Thoracic aorta (tissue), 2 donors: ENCODE measurements at places on chromosomes 3 and 15. TPM values are rescaled to one million over a fixed set of nuclear protein-coding genes. Genes with fewer than 3 reads are reported as not detected.

Gene B3GALNT1
- total RNA-seq = 16.4 TPM

- H3K27ac ChIP-seq = no peak overlapping the region
- no peaks in the 10 kb centered on the region for H3K4me1 ChIP-seq
- H3K27me3 ChIP-seq = no peaks in the 10 kb centered on the region
- no peak overlapping the region for H3K4me3 ChIP-seq
- DNase-seq = no peak
- H3K36me3 ChIP-seq = no peaks in the 10 kb centered on the region
Measured at GRCh38 chr15:83129791-83130190, 22.3 kb downstream of the TM6SF1 start.

DNA sequence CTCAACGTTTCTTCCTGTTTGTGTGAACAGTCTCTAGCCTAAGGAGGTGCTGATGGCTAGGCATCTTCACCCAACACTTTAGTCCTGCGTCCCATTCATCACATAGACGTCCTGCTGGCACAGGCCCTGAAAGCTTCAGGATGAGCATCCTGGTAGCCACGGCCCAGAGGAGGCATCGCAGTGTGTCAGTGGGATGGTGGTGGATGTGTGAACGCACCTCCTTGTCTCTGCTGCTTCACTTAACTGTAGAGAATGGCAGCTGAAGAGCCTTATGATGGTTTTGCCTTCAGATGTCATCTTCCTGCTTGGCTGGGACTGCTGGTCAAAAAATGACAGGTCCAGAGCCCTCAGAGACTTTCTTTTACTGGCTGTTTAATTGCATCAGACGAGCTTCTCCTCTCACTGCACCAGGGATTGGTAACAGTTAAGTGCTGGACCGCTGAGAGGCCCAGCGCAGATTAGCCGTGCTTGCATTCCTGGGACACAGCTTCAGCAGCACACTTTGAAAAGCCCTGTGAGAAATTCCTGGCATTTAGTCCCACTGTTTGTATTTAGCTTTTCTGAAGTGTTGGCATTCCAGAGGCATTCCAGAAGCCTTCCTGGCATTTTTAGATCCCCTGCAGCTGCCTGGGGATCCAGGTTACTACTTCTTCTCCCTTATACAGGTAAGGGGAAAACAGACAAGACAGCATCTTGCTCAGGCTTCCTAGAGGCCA, 132.4 kb upstream of the PLXNA1 start:
- no peak overlapping the region for H3K27ac ChIP-seq
- no peak overlapping the region for H3K4me3 ChIP-seq
- H3K27me3 ChIP-seq = no peaks in the 10 kb centered on the region
- H3K36me3 ChIP-seq = no peaks in the 10 kb centered on the region

- no peak for DNase-seq
- H3K27me3 ChIP-seq = no peaks in the 10 kb centered on the region
- H3K27ac ChIP-seq = no peak overlapping the region
Measured at GRCh38 chr3:46731795-46732194, 14.1 kb upstream of the PRSS50 start.

- no peaks in the 10 kb centered on the region for H3K36me3 ChIP-seq
- no peak for DNase-seq
- H3K27ac ChIP-seq = peak overlapping the region; percentile 92
- peak overlapping the region; percentile 92 for H3K4me3 ChIP-seq
Measured at GRCh38 chr15:90529011-90529370, 732 bp upstream of the CRTC3 start.

DNA sequence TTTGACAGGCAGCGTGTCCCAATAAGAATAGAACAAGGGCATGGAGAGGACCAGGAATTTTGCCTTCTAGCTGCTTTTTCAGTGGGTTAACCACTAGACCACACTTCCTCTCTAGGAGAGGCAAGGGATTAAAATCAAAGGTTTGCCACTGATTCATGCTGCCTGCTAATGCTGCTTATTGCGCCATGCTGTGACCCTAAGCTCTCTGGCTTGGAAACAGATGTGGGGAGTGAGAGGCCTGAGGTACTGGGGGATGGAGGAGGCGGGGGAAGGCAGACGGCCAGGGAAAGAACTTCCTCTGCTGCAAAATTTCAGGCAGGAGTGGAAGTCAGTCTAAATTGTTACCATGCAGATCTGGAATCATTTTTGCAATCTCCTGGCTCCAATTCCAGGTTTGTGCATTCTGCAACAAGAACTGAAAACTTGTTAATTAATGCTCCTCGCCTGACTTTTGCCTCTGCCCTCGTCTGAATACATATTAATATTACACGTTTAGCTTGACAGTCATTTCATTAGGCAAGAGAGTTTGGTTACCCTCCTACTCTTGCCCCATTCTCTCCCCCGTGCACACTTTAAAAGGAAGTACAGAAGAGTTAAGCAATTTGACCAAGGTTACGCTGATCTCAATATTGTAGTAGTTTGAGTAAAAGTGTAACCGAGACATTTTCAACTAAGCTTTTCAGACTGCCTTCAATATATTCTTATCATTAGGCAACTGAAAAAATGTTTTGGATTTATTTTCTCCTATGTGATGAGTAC, 121.7 kb upstream of the SPRED1 start:
- H3K36me3 ChIP-seq = no peaks in the 10 kb centered on the region
- H3K27ac ChIP-seq = peak overlapping the region; percentile 57
- peak overlapping the region; percentile 65 for H3K4me3 ChIP-seq
- peaks cover 13% of the 10 kb centered on the region for H3K4me1 ChIP-seq
- DNase-seq = peak; percentile 38

- H3K4me1 ChIP-seq = no peaks in the 10 kb centered on the region
- no peak overlapping the region for H3K4me3 ChIP-seq
- no peaks in the 10 kb centered on the region for H3K36me3 ChIP-seq
- no peaks in the 10 kb centered on the region for H3K27me3 ChIP-seq
- H3K27ac ChIP-seq = no peak overlapping the region
Measured at GRCh38 chr15:39761006-39761405, 21.6 kb downstream of the FSIP1 start.

GRCh38 chr3:161946443-161946960, 449.9 kb downstream of the OTOL1 start:
- DNase-seq = no peak
- no peaks in the 10 kb centered on the region for H3K36me3 ChIP-seq
- H3K27ac ChIP-seq = no peak overlapping the region
- no peak overlapping the region for H3K4me3 ChIP-seq
- H3K27me3 ChIP-seq = no peaks in the 10 kb centered on the region
- no peaks in the 10 kb centered on the region for H3K4me1 ChIP-seq

GRCh38 chr3:12279591-12280326, 9.1 kb upstream of the PPARG start:
- no peak overlapping the region for H3K27ac ChIP-seq
- H3K27me3 ChIP-seq = no peaks in the 10 kb centered on the region
- no peak overlapping the region for H3K4me3 ChIP-seq
- no peak for DNase-seq
